Memory B cell (primary cell): ENCODE measurements at places on chromosomes 13 and 19.

DNA sequence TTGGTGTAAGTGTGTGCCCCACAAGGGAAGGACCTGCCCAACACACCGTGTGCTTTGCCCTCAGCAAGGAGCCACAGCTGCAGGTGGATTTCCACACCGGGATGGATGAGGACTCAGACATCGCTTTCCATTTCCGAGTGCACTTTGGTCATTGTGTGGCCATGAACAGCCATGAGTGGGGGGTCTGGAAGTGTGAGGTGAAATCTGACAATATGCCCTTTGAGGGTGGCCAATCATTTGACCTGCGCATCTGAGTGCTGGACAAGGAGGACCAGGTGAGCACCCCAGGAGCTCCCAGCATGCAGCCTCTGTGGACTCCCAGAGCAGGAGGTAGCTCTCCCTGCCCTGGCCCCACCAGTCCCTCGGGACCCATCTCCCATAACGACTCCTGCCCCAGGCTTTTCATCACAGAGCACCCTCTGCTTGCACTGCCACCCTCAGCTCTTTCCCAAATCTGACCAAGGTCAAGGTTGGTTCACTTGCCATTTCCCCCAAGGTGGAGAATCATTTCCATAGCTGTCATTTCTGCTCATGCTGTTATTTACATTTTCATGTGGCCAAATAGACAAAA lies 13.2 kb upstream of the EID2 start:
- DNase-seq, result no peak

DNA sequence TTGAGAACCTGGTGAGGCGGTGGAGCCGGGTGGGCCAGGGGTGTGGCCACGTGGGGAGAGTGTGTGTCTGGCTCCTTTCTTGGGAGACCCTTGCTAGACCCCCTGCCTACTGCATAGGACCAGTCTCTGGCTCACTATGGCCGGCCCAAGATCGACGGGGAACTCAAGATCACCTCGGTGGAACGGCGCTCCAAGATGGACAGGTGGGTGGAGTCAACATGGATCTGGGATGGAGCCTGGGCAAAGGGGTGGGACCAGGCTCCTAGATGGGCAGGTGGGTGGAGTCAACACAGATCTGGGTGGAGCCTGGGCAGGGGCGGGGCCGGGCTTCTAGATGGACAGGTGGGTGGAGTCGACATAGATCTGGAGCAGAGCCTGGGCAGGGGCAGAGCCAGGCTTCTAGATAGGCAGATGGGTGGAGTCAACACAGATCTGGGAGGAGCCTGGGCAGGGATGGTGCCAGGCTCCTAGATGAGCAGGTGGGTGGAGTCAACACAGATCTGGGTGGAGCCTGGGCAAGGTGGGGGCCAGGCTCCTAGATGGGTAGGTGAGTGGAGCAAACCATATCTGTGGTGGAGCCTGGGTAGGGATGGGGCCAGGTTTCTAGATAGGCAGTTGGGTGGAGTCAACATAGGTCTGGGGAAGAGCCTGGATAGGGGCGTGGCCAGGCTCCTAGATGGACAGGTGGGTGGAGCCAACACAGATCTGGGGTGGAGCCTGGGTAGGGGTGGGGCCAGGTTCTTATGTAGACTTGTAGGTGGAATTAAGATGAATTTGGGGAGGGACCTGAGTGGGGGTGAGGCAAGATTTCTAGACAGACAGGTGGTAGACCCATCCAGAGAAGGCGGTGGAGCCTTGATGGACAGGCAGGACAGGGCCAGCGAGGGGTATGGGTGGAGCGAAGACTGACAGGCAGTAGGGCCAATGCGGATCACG lies 56.5 kb downstream of the VAV1 start:
- DNase-seq, result no peak

DNA sequence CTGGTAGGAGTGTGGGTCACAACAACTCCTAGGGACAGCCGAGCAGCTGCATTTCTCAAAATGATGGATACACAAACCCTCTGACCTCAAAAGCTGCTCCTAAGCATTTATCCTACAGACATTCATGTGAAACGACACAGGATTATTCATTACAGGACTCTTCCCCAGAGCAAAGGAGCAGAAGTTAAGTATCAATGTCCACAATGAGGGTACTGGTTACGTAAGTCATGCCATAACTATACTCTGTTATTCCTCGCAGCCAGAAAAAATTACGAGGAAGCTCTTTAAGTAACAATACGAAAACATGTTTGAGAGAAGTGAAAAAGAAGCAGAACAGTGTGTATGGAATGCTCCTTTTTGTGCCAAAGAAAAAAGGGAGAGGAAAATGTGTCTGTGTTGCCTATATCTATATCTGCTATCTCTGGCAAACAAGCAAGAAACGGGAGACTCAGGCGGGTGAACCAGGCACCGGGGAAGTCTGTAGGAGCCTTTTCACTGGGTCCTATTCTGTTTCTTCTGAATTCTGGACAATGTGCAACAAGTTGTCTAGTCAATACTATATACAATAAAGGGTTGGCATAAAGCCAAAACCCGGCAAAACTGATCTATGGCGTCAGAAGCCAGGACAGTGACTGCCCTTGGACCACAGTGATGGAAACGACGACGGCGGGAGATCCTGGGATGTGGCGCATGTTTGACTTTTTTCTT lies 1.3 kb downstream of the ISOC2 start:
- no peak for DNase-seq

GRCh38 chr13:85527316-85527715 lies 271.9 kb downstream of the SLITRK6 start:
- no peak for DNase-seq

- DNase-seq, result no peak
These were observed 203.2 kb downstream of the TSHZ3 start for GRCh38 chr19:31146015-31146414.

- no peak for DNase-seq
These were observed at the start of gene CYTH2 for GRCh38 chr19:48469289-48469881. CYTH2 (plus strand) TSS chr19:48469369; CDS start chr19:48469508, 139 bp downstream.

GRCh38 chr13:72384879-72385278 lies 342.6 kb downstream of the MZT1 start:
- no peak for DNase-seq
